Activated naive CD4-positive, alpha-beta T cell (primary cell): ENCODE measurements at places on chromosomes 11 and 22.

- DNase-seq, result no peak
These were observed 11.7 kb downstream of the SYNGR1 start for GRCh38 chr22:39361496-39361895.

- no peak for DNase-seq
These were observed 327.4 kb downstream of the MN1 start for GRCh38 chr22:27474112-27474571.

- DNase-seq, result no peak
These were observed 125.3 kb upstream of the TBCEL start for GRCh38 chr11:120898568-120898967.

GRCh38 chr11:66723693-66724092 is 5.3 kb downstream of the SPTBN2 start:
- no peak for DNase-seq

GRCh38 chr11:12803086-12803826 is 129.0 kb downstream of the TEAD1 start:
- DNase-seq, result no peak

DNA sequence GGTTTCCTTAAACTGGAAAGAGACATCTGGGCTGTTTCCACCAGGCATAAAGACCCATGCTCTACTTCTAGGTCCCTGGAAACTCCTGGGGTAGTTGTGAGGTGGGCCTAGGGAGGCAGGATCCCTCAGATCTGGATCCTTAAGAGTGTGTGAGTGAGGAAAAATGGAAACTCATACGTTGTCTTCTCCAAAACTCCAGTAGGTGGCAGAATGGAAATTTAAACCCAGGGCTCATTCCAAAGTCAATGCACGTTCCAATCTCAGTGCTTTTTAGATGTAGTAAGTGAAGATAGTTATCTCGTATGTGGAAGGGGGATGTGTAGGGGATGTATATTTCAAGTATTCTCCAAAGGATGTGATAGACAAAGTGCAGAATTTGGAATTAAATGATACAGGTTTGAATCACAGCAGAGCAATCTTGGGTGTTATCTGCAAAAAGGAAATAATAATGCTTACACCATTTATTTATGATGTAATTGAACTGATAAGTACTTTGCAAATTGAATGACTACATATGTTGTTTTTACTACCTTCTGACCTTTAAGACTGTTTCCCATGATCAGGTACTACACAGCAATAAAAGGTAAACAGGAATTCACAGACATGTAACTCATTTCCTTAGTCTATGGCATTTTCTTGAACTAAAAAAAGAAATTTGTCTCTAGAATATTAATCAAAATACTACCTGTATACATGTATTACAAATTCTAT is 13.1 kb upstream of the MMP1 start:
- no peak for DNase-seq

DNA sequence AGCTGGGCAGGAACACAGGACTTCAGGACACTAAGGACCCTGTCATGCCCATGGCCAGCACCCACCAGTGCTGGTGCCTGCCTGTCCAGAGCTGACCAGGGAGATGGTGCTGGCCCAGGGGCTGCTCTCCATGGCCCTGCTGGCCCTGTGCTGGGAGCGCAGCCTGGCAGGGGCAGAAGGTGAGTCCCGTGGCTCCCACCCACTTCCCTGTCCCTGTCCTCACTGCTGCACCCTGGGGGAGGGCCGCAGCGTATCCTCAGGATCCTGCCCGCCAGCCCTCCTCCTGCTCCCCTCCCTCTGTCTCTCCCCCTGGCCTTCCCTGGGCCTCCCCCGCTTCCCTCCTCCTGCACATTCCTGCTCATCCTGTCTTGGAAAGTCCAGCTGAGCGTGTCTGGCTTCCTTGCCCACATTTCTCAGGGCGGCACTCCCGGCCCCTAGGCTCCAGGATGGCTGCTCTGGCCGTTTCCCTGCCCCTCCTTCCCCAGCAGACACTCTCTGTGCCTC is 8.7 kb downstream of the CSF2RB start:
- no peak for DNase-seq

DNA sequence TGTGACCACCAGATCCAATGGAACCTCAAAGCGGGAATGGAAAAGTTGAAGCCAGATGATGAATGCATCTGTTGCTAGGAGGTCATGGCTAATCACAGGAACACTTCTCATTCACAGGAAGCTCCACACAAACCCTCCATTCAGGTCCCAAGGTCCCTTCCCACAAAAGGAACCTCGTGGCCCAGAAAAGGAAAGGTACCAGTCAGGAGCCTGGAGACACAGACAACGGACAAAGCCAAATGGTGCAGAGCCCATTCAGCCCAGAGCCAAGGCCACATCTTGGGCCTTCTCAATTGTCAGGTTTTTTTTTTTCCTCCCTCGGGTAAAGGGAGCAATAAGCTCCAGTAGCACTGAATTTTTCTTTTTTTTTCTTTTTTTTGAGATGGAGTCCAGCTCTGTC is 87.0 kb downstream of the FAM168A start:
- no peak for DNase-seq

DNA sequence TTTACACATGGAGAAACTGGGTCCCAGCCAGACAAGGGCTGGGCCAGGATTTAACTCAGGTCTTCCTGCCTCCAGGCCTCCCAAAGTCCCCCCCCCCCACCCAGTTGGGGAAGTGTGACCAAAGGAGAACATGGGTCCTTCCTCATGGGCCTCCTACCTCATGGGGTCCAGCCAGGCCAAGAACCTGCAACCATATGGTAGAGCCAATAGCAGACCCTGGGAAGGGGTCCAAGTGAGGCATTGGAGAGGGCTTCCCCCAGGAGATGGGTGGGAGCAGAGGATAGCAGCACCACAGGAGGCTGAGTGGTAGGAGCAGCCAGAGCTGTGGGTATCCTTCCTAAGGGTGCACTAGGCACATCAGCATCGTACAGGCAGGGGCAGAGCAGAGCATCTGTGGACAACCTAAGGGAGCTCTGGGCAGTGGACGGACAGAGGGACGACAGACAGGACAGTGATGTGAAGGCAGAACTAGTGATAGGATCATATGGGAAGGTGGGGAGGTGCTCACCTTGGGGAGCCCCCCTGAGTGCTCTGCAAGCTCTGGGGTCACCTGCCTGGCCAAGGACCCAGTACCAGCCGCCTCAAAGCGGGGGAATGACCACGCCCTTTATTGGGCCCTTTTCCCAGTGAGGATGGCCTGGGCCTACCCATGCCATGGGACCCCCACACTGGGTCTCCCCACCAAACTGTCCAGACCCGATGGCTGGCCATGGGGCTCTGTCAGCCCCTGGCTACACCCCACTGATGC is 4.5 kb downstream of the ARVCF start:
- no peak for DNase-seq

- DNase-seq, result no peak
These were observed 1.5 kb downstream of the MAFF start for GRCh38 chr22:38203090-38203810.

DNA sequence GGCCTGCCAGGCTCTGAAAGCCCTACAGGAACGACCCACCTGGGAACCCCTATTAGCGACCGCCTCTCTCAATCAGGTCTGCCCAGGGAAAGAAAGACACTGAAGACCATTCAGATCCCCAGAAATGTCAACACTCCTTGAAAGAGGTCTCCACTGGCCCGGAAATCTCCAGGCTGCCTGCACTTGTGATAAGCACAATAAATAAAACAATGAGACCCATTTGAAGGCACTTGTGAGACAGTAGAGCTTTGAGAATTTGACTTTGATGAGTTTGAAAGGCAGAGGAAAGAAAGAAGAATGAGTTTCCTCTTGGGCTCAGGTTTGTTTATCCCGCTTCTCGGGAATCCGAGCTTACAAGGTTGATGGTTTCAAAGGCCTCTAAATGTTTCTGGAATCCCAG is 416.3 kb downstream of the BUD13 start:
- DNase-seq, result no peak

GRCh38 chr22:37173709-37174108 is 14.3 kb downstream of the C1QTNF6 start:
- no peak for DNase-seq

DNA sequence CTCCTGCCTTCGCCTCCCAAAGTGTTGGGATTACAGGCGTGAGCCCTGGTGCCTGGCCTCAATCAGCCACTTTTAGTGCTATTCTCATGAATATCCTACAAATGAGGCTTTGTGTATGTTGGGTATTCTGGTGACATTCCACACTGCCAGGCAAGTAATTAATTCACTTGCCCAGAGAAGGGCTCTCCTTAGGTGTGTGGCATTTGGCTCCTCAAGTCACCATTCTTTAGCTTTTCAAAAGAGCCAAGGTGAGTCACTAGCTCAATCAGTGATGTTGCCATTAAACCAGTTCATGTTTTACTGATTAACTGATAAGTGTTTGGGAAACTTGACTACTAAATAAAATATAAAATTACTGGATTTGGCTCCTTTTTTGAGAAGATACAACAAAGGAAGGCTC is 52.2 kb downstream of the SLC25A17 start:
- DNase-seq, result no peak

DNA sequence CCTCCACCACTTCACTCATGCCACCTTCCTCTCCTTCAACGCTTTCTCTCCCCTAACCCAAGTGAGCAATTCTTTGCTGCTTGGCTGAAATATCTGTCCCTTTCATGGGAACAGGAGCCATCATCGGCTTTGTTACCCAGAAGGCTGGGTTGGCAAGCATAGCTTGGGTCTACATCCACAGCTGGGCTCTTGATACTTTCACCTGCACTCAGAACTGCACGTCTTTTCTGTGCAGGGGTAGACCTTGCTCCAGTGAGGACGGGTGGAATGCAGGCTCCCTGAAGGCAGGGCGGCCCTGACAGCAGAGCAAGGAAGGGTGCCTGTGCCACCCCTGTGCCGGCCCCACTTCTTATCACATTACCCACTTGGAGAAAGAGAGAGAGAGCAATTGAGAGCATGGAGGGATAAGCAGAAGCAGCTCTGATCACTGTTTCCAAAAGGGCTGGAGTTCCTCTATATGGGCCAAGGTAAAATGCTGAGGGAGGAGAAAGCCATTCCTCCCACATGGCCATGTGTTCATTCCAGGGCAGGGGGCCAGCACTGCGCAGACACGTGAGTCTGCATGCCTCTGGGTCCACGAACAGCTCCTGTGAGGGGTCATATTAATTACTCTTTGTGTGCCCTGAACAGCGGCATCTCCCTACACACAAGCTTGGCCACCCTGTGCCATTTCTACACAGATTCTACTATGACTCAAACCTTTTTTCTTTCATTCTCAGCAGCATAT is 181.8 kb downstream of the BUD13 start:
- no peak for DNase-seq

DNA sequence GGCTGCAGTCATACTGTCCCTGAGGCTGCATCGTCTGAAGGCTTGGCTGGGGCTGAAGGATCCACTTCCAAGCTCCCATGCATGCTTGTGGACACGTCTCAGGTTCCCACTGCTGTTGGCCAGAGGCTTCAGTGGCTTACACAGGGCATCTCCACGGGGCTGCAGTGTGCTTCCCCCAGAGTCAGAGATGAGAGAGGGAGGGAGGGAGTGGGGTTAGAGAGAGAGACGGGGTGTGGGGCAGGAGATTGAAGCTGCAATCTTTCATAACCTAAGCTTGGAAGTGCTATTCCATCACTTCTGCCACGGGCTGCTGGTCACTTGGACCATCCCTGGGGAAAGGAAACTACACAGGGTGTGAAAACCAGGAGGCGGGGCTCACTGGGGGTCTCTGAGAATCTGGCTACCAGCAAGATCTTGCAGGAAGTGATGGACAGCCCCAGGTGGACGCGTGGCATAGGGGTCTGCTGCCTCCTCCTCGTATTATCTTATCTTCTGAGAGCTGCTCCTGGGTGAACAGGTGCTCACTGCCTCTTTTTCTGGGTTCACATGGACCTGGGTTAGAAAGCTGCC is 63.0 kb upstream of the MYEOV start:
- no peak for DNase-seq

DNA sequence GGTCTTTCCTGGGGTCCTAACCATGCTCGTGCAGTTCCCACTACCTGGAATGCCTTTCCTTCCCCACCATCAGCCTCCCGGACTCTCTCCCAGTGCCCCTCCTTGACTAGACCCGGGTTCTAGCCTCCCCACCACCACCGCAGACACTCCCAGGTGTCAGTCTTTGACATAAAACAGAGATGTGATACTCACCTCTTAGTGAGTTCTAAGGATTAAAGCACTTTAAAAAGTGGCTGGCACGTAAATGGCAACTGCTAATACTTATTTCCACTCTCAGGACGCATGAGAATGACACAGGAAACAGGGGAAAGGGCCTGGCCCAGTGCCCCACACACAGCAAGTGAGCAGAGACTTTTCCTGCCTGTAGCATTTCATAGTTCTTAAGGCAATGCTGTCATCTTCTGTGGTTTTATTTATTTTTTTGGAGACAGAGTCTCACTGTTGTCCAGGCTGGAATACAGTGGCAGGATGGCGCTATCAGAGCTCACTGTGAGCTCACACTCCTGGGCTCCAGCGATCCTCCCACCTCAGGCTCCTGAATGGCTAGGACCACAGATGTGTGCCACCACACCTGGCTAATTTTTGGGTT is 1.9 kb upstream of the SLC25A45 start:
- no peak for DNase-seq

DNA sequence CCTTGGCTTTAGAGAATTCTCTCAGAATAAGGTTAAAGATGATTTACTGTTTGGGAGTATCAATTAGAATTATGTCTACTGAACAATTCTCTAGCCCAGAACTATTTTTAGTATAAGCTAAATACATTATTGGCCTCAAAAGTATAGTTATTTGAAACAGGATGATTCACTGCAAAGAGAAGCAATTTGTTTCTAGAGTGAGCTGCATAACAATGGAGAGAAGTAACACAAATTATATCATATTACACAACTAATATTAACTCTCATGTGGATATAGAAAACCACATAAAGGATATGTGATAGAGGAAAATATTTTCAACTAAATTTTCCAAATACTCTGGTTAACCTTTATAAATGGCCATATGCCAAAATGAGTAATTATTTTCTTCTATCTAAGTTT is 24.9 kb downstream of the PGM2L1 start:
- DNase-seq, result no peak

GRCh38 chr22:28923826-28924732 is 40.7 kb downstream of the ZNRF3 start:
- DNase-seq, result no peak

GRCh38 chr11:120241277-120241676 is 1.3 kb downstream of the POU2F3 start:
- DNase-seq, result no peak

DNA sequence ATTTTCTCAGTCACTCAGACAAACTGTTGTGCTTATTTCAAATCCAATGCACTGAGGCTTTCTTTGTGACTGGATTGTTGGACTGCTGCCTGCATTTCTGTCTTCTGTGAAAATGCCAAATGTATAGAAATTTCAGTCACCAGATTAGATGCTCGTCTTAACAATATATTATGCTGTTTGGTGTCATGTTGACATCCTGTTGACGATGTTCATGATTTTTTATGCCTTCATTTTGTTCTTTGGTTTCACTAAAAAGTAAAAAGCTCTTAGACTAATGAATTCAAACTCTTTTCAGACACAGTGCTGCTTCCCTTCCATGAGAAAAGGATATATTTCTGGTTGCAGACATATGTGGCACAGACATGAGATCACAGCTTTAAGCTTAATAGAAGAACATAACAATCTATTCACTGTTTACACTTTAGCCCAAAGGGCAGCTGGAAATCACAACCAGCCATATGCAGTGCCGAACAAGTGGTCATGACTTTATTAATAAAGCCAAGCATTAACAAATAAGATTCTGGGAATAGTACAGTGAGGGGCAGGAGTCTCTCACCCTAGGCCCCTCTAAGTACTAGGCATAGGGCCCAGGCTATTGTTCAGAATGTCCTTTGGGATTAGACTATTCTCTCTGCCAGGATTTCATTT is 9.4 kb upstream of the SOX6 start:
- no peak for DNase-seq

GRCh38 chr11:86388198-86388597 is 13.5 kb downstream of the CCDC81 start:
- no peak for DNase-seq

GRCh38 chr11:14029440-14029839 is 66.9 kb downstream of the SPON1 start:
- DNase-seq, result no peak

- no peak for DNase-seq
These were observed 357.6 kb downstream of the SHANK2 start for GRCh38 chr11:70894566-70895365.
